ENCODE measurements at places on chromosomes 7 and 10. TPM values are rescaled to one million over a fixed set of nuclear protein-coding genes. Genes with fewer than 3 reads are reported as not detected.
A peak's percentile ranks its signal among the peaks of the same experiment; 100 is the strongest.

DNA sequence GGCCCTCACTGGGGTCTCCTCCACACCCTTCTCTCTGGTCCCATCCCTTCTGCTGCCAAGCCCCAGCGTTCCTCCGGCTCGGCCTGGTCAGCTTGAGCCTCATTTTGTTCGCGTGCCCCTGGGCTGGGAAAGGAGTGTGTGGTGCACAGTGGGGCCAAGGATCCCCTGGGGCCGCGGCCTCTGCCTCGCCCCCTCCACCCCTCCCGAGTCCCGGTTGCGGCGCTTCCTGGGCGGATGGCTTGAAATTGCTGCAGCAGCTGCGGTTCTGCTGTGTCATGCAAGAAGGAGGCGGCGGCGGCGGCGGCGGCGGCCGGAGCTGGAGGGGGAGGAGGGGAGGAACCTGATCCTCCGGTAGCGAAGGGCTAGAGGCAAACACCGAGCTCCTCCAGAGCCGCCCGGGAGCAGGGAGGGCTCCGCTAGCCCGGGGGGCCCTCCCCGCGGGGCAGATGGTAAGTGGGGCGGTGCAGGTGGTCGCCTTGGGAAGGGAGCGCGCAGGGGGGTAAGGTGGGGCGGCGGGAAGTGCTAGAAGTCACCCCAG is 217.8 kb upstream of the MKLN1 start:
- DNase-seq: peak; percentile 90

DNA sequence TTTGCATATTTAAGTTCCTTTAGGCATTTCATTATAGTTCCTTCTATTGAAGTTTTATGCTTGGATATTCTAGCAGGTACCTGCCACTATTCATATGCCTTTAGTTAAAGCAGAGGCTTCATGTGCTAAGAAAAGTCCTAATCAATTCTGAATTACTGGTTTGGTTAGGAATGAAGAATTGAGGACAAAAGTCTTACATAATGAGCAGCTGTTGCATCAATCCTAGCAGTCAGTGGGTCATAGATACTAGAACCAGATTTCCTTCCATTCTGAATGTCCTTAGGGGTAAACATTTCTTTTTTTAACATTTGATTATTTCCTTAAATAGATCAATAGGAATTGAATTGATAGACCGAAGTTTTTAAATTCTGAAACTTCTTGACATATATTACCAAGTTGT is 59.2 kb downstream of the CDK13 start:
- DNase-seq: no peak

GUSB gene
- 9.1 TPM for total RNA-seq

DNA sequence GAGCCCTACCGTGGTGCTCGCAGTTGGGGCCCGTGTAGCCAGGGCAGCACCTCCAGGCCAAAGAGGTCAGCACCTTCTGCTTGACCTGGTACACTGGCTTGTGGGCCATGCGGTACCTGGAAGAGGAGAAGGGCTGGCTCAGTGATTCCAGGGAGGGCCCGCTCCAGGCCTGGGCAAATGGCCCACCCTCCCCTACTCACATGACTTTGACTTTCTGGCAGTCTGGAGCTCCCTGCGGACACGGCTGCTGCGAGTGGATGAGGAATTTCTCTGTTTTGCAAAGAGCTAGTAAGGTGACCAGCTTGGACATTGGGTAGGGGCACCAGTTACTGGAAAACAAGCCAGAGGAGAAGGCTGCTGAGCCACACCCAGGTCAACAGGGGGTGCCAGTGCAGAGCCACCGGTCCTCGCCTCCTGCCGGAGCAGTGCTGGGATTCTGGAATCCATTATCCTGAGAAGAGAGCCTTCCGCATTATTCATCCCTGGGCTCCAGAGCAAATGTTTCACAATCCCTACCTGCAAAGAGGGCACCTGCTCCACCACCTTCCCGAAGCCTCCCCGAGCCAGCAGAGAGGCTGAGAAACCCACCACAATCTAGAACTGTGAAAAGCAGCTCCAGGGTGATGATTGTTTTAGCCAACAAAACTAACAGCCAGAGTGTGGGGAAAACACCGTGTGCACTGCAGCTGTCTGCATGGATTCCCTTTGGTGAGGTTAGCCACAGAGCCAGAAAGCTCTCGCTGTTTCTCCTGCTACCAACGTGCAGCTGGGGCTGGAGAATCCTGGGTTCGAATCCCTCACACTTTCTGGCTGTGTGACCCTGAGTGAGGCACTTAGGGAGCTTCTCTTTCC is 11.8 kb downstream of the MMRN2 start:
- DNase-seq: peak; percentile 61

CAMK1D gene
- 24.5 TPM for total RNA-seq

- peak; percentile 65 for DNase-seq
These were observed 14.6 kb upstream of the RPEL1 start for GRCh38 chr10:103231047-103231551.

PALD1 gene
- 8.5 TPM for total RNA-seq

FGFBP3 gene
- 0.31 TPM for total RNA-seq

DNA sequence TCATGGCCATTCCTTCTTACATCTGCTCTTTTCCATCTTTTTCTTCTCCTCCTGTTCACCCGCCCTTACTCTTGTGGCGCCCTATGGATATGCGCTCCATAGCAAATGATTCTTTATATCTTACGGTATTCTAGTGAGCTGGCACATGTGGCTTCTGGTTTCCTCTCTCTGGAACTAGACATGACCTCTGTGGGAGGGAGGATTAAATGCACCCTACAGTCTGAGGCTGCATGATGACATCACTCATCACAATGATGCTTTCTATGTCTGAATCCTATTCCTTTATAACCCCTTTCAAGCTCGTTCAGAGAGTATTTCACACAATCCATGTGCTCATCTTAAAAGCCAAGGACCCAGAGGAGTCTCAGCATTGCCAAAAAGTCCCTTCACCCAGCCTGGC is 153.3 kb downstream of the EGFR start:
- no peak for DNase-seq

VWDE gene
- 4.0 TPM for total RNA-seq

DNA sequence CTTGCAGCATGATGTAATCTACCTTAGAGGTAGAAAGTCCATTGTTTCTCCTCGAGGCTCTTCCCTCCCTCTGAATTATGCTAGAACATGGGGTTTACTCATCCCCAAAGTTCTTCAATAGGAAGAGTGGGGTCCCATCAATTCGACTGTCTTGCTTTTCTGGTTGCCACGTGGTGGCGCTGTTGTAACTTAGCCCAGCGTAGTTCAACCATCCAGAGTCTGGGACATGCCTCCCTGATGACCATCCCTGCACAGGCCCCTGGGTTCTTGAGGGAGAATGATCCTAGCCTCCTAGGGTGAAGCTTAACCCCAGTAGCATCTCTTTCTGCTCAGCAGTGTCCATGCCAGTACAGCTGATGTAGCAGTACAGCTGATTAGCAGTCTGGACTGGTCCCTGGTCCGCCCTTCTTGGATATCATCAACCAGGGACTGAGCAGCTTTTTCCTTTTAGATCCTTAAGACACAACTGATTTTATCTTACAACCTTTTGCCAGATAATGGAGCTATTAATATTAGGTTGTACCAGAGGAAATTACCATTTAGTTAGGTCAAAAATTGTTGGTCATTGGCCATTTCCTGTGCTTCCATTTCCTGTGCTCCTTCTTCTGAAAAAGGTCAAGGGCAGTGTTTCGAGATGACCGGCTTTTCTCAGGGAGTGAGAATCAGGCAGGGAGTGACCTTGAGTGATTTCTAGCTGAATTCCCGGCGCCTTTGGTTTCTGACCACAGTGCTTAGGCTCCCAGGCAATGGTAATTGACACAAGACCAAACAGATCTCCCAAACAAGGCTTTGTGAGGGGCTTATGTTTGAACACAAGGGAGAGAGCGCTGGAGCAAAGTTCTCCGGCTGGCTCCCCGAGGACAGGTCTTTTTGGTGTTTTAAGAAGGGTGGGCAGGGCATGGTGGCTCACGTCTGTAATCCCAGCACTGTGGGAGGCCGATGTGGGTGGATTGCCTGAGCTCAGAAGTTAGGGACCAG is 65.4 kb downstream of the TACC2 start:
- DNase-seq: no peak

DNA sequence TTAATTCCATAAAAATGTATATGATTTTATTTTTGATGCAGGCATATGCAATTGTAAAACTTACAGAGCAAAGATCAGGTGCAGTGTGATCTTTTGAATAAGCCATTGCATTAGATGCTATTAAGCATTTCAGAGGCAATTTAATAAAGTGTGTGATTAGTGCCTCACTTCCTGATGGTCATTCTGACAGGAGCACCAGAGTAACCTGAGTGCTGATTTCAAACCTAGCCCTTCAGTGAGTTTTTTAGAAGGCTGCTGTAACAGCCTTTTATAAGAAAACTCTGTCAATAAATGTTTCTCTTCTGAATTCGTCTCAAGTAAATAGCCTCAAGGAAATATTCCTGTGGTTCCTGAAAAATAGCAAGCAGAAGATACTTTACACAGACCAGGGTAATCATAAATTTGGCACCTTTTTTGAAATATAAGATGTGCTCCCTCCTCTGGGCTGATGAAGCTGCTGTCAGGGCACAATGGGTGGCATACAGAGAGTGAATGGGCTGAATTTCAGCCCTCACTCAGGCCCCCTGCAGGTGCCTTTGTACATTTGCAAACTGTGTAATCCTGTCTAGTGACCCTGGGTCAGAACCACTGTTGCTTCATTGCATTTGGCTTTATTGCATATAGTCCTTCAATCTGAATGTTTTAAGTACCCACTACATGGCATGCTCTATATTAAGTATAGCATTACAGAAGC is 193.7 kb upstream of the CSTF2T start:
- no peak for DNase-seq

PPP1R3C gene
- 250 TPM for total RNA-seq

DNA sequence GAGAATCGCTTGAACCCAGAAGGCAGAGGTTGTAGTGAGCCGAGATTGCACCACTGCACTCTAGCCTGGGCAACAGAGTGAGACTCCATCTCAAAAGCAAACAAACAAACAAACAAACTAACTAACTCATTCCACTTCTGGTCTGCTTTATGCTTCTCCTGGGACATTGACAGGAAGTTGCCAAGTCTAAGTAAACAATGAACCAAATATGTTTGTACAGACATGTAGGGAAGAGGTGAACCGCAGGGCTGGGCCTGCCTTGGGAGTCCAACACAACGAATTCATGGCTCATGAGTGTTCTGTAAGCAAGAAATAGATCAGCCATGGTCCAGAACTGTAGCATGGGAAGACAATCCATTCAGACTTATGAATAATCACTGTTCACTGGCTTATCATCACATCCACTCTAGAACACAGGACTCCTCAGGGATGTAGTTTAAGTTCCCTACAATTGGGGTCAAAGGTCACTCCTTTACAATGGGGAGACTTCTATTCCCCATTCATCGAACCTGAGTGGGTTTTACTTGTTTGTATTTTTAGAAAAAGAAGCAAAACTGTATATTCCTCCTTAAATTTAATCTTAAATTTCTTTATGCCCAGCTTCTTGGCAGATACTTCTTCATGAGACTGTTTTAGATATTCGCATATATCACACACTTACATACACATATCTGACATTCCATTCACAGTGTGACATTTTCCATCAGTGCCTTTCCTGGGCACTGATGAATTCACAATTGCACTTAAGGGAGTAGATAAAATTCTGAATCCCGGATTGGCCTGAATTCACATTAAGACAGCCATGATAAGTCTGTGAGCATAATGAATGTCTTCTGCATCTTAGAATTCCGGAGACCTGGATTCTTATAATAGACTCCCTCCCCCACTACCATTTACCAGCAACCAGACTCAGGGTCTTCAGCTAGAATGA is 159.1 kb upstream of the EEPD1 start:
- DNase-seq: no peak

- no peak for DNase-seq
These were observed 520.4 kb downstream of the SDK1 start for GRCh38 chr7:3821488-3821887.

DNA sequence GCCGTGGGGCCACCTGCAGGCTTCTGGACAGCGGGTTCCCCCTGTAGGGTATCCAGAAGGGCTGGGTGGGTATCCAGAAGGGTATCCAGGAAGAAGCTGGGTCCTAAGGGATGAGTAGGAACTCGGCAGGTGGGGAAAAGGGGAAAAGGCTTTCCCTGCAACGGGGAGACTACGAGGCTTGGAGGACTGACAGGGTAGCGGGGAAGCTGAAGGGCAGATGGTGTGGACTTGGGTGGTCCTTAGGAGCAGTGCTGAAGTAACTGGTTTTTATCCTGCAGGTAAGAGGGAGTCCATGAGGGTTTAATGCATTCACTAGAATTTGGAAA is 525 bp downstream of the UBE2D4 start:
- no peak for DNase-seq

ANKRD7 gene
- 0.79 TPM for total RNA-seq

DNA sequence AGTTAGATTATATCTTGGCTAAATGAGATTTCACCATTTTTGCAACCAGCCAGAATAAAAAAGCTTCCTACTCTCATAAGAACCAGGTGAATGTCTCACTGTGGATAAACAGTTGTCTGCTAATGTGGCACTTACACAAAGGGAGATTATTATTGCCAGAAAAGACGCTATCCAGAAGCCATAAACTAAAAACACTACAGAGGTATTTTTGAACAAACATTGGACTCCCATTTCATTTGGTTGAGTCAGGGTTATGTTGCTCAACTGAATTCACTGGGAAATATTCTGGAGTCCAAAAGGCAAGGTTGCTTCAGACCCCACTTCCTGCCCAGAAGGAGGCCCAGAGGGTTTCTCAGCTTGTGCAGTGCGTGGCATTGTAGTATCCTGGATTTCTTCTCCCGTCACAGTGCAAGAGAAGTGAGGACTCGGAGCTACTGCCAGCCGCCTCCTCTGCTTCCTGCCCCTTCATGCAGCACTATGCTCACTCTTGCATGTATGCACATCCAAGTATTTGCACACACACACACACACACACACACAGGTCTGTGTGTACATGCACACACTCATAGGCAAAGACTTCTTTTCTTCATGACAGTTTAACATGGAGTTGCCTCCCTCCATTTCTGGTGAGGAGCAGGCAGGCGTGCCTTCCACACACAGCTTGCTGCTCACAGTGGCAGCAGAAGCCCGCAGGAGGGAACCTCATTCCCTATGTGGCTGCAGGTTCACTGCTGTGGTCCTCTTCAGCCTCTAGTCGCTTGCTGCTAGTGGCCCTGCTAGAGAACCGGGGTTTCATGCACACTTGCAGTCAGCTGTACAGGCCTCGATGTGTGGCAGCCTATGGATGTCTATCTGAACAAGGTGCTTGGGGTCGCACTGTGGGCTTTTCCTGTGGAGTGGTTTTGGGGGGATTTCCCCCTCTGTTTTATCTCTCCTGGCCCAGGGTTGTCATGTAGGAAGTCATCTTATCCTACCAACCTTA is 10.1 kb downstream of the DENND10 start:
- DNase-seq: no peak

TUBAL3 gene
- total RNA-seq: not detected

CXCL12 gene
- total RNA-seq: 53.8 TPM

AGBL3 gene
- total RNA-seq: 0.67 TPM

GRCh38 chr10:132306864-132307751 is 642 bp downstream of the STK32C start:
- DNase-seq: no peak

GRCh38 chr10:100923580-100923979 is 10.8 kb downstream of the SLF2 start:
- no peak for DNase-seq

KAZALD1 gene
- total RNA-seq: 7.5 TPM

- DNase-seq: no peak
These were observed 34.0 kb upstream of the LBX1 start for GRCh38 chr10:101263150-101263752.

IDE gene
- 20.3 TPM for total RNA-seq

- no peak for DNase-seq
These were observed 5.8 kb upstream of the SAMD8 start for GRCh38 chr10:75105576-75106197.
